ENCODE measurements at places on chromosomes 1 and 21.
A peak's percentile ranks its signal among the peaks of the same experiment; 100 is the strongest.

DNA sequence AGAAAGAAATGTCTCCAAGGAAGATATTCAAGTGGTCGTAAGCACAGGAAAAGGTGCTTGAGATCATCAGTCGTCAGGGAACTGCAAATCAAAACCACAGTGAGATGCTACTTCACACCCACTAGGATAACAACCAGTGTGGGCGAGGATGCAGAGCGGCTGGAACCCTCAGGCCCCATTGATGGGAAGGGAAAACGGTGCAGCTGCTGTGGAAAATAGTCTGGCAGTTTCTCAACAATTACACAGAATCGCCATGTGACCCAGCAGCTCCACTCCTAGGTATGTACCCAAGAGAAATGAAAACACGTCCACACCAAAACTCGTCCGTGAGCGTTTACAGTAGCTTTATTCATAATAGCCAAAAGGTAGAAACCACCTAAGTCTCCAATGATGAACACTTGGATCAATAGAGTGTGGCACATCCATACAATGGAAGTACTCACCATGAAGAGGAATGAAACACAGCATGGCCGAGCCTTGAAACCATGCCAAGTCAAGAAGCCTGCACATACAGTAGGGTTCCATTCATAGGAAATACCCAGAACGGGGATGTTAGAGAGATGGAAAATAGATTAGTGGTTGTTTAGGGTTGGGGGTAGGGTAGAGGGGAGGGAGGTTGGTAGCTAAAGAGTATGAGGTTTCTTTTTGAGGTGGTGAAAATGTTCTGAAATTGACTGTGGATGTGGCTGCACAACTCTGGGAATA lies 6.1 kb downstream of the DFFB start:
- no peak for DNase-seq

DNA sequence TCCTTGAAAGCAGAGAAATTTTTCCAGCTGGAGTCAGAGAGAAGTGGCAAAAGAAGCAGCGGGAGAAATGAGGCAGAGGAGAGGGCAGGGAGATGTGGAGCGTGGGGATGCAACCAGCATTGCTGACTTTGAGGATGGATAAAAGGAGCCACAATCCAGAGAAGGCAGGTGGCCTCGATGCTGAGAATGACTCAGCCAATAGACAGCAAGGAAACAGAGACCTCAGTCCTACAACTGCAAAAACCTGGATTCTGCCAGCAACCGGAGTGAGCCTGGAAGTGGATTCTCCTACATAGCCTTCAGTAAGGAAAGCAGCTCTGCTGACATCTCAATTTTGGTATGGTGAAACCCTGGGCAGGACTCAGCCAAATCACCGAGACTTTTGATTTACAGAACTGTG lies 128.9 kb upstream of the ATP1B1 start:
- no peak for DNase-seq

DNA sequence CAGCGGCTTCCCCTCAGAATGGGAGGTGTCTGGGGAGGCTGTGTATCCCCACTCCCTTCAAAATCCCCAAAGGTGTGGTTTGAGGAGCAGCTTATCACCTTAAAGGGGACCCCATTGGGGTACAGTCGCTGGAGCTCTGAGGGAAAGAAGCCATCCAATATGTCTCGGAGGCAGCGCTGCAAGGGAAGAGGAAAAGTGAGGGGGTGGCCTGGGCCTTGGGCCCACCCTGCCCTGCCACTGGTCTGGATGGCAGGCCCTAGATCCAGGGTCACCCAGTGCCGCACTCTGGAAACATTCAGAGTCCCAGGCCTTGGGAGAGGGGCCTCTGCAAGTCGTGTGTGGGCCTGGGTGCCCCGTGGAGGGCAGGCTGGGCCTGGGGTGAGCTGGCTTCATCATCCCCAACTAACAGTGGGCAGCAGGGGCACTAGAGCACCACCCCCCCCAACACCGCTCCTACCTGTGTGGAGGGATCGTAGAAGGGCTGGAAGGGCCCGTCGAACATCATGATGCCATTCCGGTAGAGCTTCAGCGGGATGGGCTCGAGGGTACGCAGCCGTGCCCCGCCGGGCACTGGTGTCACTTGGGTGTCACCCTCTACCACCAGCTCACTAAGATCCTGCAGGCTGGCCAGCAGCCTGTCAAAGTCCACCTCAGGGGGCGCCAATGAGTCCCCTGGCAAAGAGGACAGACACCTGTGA lies 5.6 kb downstream of the SH3BGRL3 start:
- no peak for DNase-seq

- DNase-seq: no peak
Observed at GRCh38 chr1:68426594-68426993, 23.2 kb downstream of the RPE65 start.

GRCh38 chr1:211723273-211723672 lies 47.9 kb upstream of the NEK2 start:
- no peak for DNase-seq

DNA sequence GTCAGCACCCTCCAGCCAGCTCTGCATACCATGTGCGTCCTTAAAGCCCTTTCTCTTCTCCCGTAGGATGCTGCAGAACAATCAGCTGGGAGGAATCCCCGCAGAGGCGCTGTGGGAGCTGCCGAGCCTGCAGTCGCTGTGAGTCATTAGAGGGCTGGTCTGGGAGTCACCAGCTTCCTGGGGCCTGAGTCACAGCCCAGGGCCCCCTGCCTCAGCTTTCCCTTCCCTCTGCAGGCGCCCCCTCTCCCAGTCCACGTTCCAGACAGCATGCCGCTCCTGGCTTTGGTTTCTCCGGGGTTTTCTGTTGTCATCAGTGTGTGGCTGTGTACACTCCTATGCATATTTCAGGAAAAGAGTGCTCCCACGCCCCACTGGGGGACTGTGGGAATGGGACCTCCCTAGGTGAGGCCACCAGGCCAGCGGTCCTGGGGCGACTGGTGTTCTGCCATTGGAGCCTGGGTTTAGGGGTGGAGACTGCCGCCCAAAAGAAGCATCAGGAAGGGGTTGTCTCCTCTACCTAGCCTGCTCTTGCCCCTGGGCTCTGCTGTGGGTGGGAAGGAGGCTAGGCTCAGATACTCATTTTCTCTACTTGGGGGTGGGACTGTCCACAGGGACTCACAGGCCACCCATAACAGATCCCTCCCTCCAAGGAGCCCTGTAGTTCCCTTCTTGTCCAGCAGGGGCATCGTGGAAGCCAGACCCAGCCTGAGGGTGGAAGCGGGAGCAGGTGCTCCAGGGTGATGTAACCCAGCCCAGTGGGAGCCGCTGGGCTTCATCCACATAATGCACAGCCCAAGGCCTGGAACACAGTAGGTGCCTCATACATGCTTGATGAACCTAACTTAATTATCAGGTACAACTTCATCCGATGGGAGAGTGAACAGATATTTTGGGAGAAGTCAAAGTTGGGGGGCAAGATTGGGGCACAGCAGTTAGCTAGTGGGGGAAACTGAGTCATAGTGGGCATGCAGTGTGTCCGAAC lies 42.5 kb downstream of the LGR6 start:
- DNase-seq: peak; percentile 99

Measured in fibroblast of skin of back (primary cell).